ENCODE measurements at places on chromosomes 16 and 17. TPM values are rescaled to one million over a fixed set of nuclear protein-coding genes. Genes with fewer than 3 reads are reported as not detected.

The CXCL16 gene
- total RNA-seq = 7.3 TPM

The CD300E gene
- total RNA-seq = not detected

The USB1 gene
- total RNA-seq = 35.7 TPM

The MT1E gene
- total RNA-seq = 10.4 TPM

The TSNAXIP1 gene
- total RNA-seq = 0.39 TPM

- no peaks in the 10 kb centered on the region for H3K4me1 ChIP-seq
- H3K4me3 ChIP-seq = no peak overlapping the region
- H3K27me3 ChIP-seq = no peaks in the 10 kb centered on the region
- no peak overlapping the region for H3K27ac ChIP-seq
- H3K36me3 ChIP-seq = peaks cover 31% of the 10 kb centered on the region
Observed at GRCh38 chr17:15510361-15510760, 42.9 kb upstream of the CDRT4 start.

GRCh38 chr17:31100840-31101459, 6.2 kb downstream of the NF1 start:
- DNase-seq = no peak
- no peak overlapping the region for H3K27ac ChIP-seq
- H3K27me3 ChIP-seq = no peaks in the 10 kb centered on the region
- H3K4me3 ChIP-seq = no peak overlapping the region

- no peaks in the 10 kb centered on the region for H3K27me3 ChIP-seq
- DNase-seq = no peak
- no peak overlapping the region for H3K27ac ChIP-seq
- H3K4me1 ChIP-seq = no peaks in the 10 kb centered on the region
- H3K36me3 ChIP-seq = no peaks in the 10 kb centered on the region
- H3K4me3 ChIP-seq = no peak overlapping the region
Observed at GRCh38 chr16:49937886-49938285, 82.0 kb upstream of the ZNF423 start.

DNA sequence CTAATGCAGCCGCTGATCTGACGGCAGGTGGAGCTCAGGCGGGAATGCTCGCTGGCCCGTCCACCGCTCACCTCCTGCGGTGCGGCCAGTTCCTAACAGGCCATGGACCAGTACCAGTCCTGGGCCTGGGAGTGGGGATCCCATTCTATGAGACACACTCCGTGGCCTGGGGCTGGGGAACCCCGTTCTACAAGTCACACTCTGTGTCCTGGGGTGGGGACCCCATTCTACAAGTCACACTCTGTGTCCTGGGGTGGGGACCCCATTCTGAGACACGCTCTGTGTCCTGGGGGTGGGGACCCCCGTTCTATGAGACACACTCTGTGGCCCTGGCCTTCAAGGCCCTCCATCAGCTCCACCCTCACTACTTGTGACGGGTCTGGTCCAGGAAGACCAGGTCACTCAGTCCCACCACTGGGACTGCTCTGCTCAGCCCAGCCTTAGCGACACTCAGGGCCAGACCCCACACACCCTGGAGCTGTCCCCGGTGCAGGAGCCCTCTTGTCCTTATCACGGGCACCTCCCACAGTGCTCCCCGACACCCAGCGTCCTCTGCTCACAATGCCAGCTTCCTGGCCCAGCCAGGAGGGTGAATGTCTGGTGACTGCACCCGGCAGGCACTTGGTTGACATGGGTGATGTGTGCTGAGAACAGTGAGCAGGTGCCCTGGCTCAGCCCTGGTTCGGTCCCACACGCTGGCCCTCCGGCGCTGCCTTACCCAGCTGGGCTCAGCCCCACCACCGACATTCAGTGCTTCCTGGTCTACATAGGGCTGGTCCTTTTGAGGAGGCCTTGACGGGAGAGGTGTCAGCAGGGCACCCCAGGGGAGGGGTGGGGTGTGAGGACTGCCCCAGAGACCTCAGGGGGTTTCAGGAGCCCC, 89.1 kb downstream of the TBC1D16 start:
- H3K36me3 ChIP-seq = no peaks in the 10 kb centered on the region
- H3K4me1 ChIP-seq = peaks cover 5% of the 10 kb centered on the region
- no peak overlapping the region for H3K4me3 ChIP-seq

- H3K36me3 ChIP-seq = no peaks in the 10 kb centered on the region
- no peak for DNase-seq
- H3K4me1 ChIP-seq = no peaks in the 10 kb centered on the region
- peaks cover 8% of the 10 kb centered on the region for H3K27me3 ChIP-seq
Observed at GRCh38 chr17:8345951-8346665, 6.5 kb downstream of the ODF4 start.

DNA sequence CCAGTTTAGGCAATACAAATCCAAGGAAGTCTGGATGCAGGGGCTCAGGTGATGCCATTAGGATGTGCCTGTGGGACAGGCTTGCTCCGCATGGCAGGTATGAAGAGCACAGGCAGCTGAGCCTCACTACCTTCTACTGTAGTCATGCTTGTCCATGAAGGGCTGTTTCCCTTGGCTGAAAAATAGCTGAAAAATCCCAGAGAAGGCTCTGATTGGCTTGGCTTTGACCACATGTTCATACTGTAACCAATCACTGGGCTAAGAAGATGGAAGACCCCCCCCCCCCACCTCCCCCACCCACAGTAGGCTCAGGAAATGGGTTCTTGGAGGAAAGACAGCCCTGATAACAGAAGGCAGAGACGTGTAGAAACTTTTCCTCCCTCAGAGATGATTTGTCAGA, 66.5 kb upstream of the LGALS9 start:
- H3K4me3 ChIP-seq = no peak overlapping the region
- no peaks in the 10 kb centered on the region for H3K27me3 ChIP-seq
- no peaks in the 10 kb centered on the region for H3K4me1 ChIP-seq
- peaks cover 3% of the 10 kb centered on the region for H3K36me3 ChIP-seq
- DNase-seq = no peak

DNA sequence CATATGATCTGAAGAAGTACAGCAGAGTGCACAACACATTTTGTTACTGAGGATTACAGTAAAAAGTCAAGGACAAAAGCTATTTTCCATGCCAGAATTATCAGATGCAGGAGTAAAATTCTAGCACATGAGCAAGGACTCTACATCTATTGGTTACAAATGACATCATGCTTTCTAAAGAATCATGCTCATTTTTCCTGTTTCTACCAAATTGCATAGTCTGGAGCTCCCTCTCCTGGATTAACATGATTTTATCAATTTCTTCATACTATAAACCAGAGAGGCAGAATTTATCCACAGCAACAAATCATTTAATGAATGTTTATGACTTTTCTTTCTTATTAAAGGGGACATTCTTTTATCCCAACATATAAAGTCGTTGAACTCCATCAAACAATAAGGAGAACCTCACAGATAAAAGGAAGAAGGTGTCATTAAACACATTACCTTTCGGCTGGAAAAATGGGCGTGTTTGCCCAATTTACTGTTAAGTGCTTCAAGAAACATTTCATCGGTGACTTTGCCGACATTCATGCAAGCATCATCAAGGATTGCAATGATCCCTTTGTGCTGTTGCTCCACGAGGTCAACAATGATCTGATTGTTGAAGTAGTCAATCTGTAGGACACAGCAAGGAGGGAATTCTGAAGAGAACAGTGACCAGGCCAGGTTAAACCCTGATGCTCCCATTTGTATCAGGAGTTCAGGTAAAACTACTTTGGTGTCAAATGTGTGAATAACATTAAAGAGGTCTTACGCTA, 121.7 kb downstream of the MYO1D start:
- H3K4me3 ChIP-seq = no peak overlapping the region
- no peaks in the 10 kb centered on the region for H3K36me3 ChIP-seq
- H3K27ac ChIP-seq = no peak overlapping the region
- no peaks in the 10 kb centered on the region for H3K4me1 ChIP-seq

DNA sequence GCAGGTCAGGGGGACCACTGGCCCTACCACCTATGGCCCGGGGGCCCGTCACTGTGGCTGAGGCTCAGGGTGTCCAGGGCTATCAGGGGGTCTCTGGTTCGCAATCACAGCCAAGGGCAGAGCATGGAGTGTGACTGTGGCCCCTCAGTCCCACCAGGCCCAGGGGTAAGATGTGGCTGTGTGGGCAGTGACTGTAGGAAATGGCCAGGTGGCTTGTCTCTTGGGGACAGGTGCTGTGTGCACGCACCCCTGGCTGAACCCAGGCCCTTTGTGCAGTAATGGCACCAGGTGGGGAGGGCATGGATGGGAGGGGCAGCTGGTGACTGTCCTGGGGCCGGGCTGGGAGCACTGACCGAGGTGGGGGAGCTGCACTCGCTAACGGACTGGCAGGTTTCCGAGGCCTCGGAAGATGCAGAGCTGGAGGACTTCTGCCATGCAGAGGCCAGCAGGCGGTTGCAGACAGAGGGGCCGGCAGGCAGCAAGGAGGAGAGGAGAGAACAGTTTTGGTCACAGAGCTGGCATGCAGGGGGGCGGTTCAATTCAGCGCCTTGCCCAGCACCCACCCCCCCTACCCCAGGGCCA, 18.8 kb downstream of the IL34 start:
- DNase-seq = no peak
- no peak overlapping the region for H3K4me3 ChIP-seq
- no peaks in the 10 kb centered on the region for H3K36me3 ChIP-seq

DNA sequence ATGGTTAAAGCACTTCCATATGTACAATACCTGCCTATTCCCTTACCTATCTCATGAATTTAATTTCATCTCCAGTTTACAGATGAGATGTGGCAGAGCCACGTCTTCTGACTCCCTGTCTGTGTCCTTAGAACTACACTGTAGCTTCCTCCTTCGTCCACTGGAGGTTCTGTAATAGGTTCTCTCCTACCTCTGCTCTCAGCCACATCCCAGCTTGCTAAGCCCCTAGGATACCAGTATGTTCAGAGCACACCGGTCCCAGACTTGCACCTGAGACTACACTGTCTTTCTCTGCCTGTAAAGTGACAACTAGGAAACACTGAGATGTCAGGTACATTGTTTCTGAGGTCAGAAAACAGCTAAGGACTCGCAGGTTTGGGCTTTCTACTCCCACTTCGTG, 3.8 kb upstream of the RASL10B start:
- DNase-seq = no peak
- H3K36me3 ChIP-seq = peaks cover 42% of the 10 kb centered on the region
- peaks cover 7% of the 10 kb centered on the region for H3K4me1 ChIP-seq
- H3K27me3 ChIP-seq = no peaks in the 10 kb centered on the region

GRCh38 chr17:2364763-2365116, 27.4 kb downstream of the SGSM2 start:
- H3K4me1 ChIP-seq = no peaks in the 10 kb centered on the region
- no peaks in the 10 kb centered on the region for H3K27me3 ChIP-seq
- H3K36me3 ChIP-seq = peaks cover 4% of the 10 kb centered on the region
- no peak overlapping the region for H3K27ac ChIP-seq

DNA sequence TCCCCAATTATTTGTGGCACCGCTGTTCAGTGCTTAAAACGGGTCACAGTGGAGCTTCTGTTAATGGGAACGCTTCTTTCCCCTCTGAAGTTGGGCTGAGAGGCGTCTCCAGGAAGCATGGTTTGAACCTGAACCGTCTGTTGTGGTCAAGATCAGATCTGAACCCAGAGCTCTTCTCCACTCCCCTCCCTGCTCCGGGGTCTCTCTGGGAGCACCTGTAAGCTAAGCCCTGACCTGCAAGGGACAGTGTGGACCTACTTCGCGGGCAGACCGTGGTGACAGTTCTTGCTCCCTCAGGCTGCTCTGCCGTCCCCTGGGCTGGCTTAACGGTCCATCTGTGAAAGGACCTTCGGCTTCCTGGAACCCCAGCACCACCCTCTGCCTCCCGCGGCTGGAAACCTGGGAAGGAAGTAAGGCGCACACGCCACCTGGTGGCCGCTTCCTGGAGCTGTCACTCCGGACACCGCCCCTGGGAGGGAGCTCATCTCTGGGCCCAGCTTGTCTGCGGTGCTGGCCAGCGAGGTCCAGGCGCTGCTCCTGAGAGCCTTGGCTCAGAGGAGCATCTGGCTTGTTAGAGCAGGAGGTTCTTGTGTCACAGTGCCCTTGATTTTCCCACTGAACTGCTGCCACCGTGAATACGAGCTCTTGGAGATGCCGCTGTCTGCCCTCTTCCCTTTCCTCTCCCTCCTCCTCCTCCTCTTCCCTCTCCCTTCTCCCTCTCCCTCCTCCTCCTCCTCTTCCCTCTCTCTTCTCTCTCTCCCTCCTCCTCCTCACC, 518.5 kb upstream of the EEF2KMT start:
- no peak overlapping the region for H3K27ac ChIP-seq
- H3K4me3 ChIP-seq = no peak overlapping the region
- no peaks in the 10 kb centered on the region for H3K27me3 ChIP-seq

DNA sequence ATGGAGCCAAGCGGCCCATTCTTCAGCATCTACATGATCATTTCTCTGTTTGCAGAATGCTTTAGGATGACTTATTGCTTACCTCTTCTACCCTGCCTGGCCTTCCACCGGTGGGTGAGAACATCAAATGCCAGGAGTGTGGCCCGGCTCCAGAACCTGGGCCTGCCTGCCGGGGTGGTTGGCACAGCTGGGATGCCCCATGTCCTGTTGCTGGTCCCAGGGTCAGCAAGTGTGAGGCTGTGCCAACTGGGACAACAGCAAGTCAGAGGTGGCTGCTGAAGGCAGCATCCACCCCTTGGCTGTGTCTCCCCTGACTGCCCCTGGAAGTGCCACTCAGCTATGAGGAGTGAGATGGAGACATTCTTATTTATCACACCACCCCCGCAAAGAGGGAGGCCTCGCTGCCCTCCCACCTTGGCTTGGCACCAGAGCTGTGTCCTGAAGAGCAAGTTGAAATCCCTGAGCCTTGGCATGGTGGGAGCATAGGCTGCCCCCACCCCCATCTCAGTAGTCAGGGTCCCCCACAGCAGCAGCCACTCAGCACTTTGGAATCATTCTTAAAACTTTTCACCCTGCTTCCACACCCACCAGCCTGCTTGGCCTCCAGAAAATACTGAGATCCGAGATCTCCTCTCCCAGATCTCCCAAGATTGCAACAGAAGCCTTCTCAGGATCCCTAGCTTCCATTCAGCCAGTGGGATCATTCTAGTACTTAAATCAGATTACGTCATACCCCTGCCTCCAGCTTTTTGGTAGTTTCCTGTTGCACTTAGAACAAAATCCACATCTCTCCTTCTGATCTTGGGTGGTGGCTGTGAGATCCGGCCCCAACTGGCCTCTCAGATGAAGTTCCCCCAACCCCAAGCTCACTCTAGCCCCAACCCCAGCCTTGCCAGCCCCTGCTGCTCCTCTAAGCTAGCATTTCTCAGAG, 127.5 kb downstream of the SOCS1 start:
- no peaks in the 10 kb centered on the region for H3K27me3 ChIP-seq
- DNase-seq = peak; percentile 66
- H3K4me1 ChIP-seq = peaks cover 5% of the 10 kb centered on the region
- H3K36me3 ChIP-seq = peaks cover 35% of the 10 kb centered on the region
- no peak overlapping the region for H3K27ac ChIP-seq

GRCh38 chr16:29992344-29992967, 3.0 kb downstream of the HIRIP3 start:
- H3K27ac ChIP-seq = no peak overlapping the region
- peaks cover 20% of the 10 kb centered on the region for H3K4me1 ChIP-seq
- no peak for DNase-seq

- H3K36me3 ChIP-seq = no peaks in the 10 kb centered on the region
- no peak overlapping the region for H3K4me3 ChIP-seq
- H3K27ac ChIP-seq = no peak overlapping the region
- DNase-seq = no peak
- H3K4me1 ChIP-seq = no peaks in the 10 kb centered on the region
Observed at GRCh38 chr16:72837846-72838585, 209.9 kb downstream of the ZFHX3 start.

GRCh38 chr16:122361-122760, 16.1 kb downstream of the NPRL3 start:
- H3K27ac ChIP-seq = no peak overlapping the region
- H3K4me1 ChIP-seq = no peaks in the 10 kb centered on the region
- H3K36me3 ChIP-seq = peaks cover 8% of the 10 kb centered on the region

Measured in CD4-positive, CD25-positive, alpha-beta regulatory T cell (primary cell).